GM19239 (cell line): ENCODE measurements at places on chromosomes 7 and 10.
A peak's percentile ranks its signal among the peaks of the same experiment; 100 is the strongest.

DNA sequence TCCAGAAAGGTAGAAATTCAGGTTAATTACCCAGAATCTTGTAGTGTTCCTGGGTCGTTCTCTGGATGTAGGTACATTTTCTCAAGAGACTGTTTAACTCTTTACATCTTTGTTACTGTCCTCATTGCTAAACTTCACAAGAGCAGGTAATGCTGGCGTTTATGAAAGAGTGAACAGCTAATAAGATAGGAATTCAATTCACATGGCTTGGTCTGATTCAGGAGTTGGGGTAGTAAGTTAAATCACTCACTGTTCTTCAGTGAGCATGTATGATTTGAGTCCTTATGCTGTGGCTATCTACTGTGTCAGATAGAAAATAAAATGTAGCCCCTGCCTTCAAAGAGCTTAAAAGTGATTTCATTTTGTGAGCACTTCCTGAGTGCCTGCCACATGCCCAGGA is 480.0 kb downstream of the LRMDA start:
- no peak for DNase-seq

DNA sequence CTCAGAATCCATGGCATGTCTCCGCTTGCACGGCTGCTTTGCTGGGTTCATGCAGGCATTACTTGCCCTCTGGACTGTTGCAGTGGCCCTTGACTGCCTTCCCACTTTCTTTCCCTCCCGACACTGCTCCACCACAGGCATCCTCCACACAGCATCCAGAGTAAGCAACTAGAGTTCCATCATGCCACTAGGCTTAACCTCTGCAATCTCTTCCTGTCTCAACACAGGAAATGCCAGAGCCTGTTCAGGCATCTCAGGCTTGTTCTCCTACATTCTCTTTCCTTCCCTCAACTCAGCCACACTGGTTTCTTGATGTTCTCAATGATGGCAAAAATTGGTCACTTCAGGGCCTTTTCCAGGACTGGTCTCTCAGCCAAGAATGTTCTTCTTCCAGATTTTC is 284.5 kb upstream of the KLF6 start:
- DNase-seq = no peak

GRCh38 chr7:158809596-158809995 is 19.7 kb downstream of the ESYT2 start:
- peak; percentile 44 for DNase-seq

DNA sequence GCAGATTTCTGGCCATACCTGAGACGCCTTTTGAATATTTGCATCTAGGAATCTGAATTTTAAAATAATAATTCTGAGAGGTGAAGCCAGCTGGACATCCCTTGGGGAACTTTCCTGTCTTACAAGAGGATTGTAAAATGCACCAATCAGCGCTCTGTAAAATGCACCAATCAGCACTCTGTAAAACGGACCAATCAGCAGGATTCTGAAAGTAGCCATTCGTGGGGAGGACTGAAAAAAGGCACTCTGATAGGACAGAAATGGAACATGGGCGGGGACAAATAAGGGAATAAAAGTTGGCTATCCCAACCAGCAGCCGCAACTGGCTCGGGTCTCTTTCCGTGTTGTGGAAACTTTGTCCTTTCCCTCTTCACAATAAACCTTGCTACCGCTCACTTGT is 9.9 kb downstream of the PPIF start:
- DNase-seq = no peak

- no peak for DNase-seq
Observed at GRCh38 chr7:54857294-54857693, 98.3 kb upstream of the SEC61G start.
